ENCODE measurements at places on chromosomes 5 and 9.

DNA sequence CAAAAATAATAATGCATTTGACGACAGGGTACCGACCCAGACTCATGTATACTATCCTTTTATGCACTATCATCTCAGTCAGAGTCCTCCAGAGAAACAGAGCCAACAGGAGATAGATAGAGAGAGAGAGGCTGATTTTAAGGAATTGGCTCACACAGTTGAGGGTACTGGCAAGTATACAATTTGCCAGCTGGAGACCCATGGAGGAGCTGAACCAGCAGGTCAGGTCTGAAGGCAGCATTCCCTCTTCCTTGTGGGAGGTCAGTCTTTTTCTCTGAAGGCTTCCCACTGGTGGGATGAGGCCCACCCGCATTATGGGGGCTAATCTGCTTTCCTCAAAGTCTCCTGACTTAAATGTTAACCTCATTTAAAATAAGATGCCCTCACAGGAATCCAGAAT, 17.3 kb upstream of the MED10 start:
- no peak for DNase-seq

GRCh38 chr5:86461169-86461956, 156.4 kb upstream of the COX7C start:
- DNase-seq = peak; percentile 4

DNA sequence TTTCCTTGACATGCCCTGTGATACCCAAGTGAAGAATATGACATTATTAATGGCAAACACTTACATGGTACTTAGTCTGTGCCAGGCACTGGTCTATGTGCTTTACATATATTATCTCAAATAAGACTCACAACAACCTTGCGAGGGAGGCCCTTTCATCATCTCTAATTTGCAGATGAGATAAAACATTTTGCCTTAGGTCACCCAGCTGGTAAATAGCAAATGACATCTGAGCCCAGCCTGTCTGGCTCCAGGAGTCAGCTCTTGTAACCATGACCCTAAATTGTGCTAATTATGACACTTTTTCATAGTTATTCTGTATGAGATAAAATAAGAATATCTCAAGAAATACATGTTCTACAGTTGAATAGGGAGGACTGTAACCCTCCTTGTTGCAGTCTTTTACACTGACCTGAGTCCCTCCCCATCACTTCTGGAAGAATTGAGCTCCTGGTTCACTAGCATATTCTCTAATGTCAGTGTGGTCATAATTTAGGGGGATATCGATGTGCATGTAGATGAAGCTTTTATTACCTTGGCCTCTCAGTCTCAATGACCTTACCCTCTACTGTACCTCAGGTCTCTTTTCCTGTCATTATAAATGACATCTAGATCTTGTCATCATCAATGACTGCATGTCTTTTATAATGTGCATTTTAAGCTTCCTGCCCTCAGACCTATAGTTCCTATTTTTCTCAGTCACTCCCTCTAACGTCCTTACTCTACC, 126.1 kb upstream of the HAPLN1 start:
- DNase-seq = no peak

- DNase-seq = no peak
Measured at GRCh38 chr5:423233-423565, 19.8 kb upstream of the EXOC3 start.

DNA sequence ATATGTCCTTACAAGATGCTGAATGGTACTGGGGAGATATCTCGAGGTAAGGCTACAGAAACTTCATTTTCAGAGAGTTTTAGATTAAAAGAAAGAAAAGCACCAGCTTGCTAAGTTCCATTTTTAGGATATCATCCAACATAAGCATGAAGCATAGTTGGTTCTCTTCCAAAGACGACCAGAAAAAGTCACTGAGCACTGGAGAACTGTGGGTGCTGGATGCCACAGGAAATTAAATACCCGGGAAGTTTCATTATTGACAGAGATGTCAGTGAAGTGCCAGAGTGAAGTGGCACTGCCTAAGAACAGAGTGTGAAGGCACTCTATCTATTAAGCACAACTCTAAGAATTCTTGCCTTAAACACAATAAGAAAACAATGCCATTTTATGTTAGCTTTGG, 76.8 kb downstream of the PIK3R1 start:
- DNase-seq = no peak

- DNase-seq = no peak
Measured at GRCh38 chr5:43634621-43635020, 31.6 kb downstream of the NNT start.

- DNase-seq = no peak
Measured at GRCh38 chr5:143072734-143073133, 302.6 kb downstream of the ARHGAP26 start.

GRCh38 chr9:87618931-87619330, 107.0 kb upstream of the CTSL start:
- DNase-seq = no peak

- DNase-seq = no peak
Measured at GRCh38 chr5:126615286-126615685, 14.5 kb downstream of the PHAX start.

GRCh38 chr5:72064801-72065570, 42.3 kb upstream of the MAP1B start:
- peak; percentile 71 for DNase-seq

GRCh38 chr9:86749894-86750255, 197.4 kb downstream of the GAS1 start:
- no peak for DNase-seq

GRCh38 chr5:32733590-32734340, 22.6 kb downstream of the NPR3 start:
- DNase-seq = no peak

DNA sequence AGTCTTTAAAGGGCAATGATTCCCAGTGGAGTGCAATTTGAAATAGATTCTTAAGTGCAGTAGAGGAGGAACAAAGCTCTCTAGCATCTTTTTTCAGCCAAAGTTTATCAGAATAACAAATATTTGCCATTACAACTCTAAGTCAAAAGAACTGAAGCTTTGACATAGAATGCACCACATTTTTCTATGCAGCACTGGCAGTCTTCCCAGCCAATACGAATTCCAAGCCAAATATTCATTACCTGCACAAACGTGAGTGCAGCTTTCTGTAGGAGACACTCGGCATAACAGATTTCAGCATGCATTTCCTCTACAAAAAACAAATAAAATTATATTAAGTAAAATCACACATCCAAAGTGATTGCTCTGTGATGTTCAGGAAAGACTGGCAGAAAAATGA, 103.4 kb downstream of the TTC39B start:
- DNase-seq = no peak

- DNase-seq = no peak
Measured at GRCh38 chr5:108858959-108859358, 111.3 kb downstream of the FER start.

- no peak for DNase-seq
Measured at GRCh38 chr5:96563816-96564215, 98.4 kb upstream of the CAST start.

DNA sequence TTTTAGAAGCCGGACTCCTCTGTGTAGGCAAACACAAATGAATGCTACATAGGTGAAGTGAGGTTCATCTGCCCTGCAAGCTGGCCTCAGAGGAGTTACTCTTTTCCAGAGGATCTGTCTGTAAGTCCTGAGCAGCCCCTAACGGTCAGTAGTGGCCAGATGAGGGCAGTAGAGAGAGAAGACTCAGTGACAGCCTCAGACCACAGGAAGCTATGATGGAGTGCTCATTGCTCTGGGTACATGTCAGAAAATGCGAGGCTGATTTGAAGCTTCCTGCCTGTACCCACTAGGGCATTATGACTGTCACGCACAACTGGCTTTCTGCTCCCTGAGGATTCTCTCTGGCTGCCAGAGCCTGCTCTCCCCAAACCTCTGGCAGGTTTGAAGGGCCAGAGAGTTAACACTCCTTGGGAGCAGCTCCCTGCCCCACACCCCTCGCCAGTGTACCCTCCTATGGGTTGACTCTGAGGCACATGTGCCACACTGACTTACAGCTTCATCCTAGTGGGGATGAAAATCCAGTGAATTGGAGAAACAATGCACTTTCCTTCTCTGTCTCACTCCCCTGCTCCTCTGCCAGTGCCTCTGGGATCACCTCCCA, 141.5 kb downstream of the GABRG2 start:
- DNase-seq = peak; percentile 0

DNA sequence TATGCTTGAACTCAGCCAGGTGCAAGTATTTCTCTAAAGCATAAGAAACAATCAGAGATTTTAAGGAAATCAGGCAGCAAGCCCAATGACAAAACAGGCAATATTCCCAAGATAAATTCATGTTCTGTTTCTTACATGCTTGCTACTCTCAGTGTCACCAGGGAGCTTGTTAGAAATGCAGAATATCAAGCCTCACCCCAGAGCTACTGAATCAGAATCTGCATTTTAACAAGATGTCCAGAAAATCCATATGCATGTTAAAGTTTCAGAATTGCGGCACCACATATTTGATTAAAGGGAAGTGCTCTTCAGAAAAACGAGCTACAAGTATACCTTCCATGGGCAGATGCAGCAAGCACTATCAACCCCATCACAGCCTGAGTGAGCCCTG, 54.4 kb downstream of the MFAP3 start:
- no peak for DNase-seq

DNA sequence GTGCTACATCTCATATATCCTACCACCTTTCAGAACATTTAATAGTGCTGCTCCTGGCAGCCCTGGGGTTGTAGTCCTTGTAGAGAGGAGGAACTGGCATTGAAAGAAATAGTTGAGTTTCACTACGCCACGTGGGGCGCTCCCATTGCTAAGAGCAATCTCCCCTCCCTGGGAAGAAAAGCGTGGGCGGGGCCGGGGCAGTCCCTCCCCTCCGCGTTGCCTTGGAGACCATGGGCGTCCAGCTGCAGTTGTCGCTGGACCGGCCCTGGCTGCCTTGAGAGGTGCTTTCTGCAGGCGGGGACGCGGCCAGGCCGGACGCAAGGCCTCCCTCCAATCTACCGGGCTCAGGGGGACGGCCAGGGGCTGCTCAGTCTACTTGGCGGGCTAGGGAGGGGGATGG, 368 bp upstream of the CCDC180 start:
- no peak for DNase-seq

- DNase-seq = no peak
Measured at GRCh38 chr9:124735121-124735520, 36.0 kb downstream of the NR6A1 start.

GRCh38 chr9:61666310-61666709, 476.5 kb downstream of the SPATA31A7 start:
- no peak for DNase-seq

DNA sequence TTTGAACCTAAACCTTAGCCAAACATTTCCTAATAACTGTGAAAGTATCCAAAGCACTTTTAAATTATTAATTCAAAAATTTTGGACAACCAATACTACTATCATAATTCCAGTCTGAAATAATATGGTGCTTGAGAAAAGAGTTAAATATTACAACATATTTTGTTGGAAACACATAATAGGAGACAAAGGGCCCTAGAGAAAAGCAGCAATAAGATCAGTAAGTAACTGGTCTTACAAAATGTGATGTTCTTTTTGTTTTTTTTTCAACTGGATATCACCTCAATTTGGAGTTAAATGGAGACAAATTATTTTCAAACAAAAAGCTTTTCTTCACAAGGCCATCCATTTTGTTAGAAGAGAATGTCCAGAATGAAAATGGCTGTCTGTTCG, 21.1 kb downstream of the SRFBP1 start:
- no peak for DNase-seq

GRCh38 chr9:34158362-34158869, 20.4 kb upstream of the UBAP1 start:
- DNase-seq = peak; percentile 21

- DNase-seq = no peak
Measured at GRCh38 chr5:157817387-157817702, 41.6 kb downstream of the CLINT1 start.

DNA sequence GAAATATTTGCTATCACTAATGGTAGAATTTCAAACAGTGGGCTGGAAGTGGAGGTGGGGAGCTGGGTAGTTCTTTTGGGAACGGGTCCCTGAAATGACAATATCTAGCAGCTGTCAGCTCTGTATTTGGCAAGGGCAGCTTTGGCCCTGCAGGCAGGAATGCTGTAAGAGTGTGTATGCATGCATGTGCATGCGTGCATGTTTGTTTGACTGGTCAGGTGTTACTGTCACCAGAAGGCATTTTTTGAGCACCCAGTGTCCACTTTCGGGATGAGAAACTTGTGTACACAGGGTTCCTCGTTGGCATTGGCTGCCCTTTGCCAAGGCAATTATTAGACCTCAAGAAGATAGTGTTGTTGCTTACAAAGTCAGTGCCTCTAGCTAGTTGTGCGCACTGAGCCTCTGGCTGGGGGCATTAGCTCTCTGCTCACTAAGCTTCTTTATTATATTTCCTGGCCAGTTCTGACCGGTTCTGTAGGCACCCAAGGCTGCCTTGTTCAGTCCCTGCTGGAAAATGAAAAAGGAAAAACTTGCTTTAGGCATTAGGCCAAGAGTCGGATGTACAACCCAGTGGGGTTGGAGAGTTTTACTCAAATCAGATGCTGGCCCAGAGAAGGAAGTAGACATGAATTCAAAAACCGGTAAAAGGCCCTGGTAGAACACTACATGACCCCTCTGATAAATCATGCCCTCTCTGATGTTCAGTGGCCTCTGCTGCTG, 2.0 kb downstream of the CYFIP2 start:
- DNase-seq = peak; percentile 17

GRCh38 chr5:89351975-89352374, 469.0 kb upstream of the MEF2C start:
- no peak for DNase-seq

DNA sequence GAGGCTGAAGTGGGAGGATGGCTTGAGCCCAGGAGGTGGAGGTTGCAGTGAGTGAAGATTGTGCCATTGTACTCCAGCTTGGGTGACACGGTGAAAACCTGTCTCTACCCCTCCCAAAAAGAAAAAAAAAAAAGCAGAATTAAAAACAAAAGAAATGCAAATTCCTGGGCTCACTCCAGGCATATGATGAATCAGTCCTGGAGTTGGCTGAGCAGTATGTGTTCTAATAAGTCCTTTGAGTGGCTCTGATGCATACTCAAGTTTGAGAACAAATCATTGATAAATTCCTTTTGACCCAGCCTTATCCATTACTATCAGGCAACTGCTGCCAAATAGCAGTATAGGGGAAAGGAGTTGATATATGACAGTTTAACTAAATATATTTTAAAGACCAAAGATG, 28.3 kb downstream of the UHRF2 start:
- DNase-seq = no peak

DNA sequence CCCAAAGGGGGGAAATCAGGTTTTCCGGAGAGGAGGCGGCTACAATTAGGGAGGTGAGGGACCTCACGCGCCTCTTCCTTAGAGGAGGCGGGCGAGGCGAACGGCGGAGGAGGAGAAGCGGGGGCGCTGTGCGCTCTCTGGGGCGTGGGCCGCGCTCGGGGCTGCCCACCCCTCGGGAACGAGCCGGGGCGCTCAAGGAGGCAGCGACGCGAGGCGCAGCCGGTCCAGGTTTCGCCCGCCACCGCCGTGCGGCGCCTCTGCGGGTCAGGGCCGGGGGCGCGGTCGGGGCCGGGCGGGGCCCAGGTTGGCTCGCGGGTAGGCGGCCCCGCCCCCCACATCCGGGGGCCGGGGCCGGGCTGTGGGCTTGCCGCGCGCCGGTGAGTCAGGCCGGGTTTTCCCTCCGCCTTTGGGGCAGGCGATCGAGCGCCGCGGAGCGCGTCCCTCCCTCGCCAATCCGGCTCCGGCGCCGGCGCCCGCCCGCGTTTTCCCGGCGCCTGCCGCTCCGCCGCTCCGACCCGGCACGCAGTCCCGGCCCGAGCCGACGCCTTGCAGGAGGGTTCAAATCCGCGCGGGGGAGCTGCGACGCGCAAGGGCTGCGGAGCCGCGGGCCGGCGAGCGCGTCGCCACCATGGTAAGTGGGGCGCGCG, at the start of gene N4BP3:
Gene N4BP3, plus strand, starts transcription at position 392 of the 647 bp plus-strand sequence. CDS start 6,052 bp downstream, outside the sequence.
- DNase-seq = peak; percentile 57

GRCh38 chr9:70043689-70044489, at the start of gene MAMDC2:
Gene MAMDC2 (plus strand): TSS chr9:70043848. CDS start chr9:70044198, 350 bp downstream.
- DNase-seq = no peak

All from NCI-H146 (cell line).